ENCODE measurements at places on chromosomes 16 and 17.

DNA sequence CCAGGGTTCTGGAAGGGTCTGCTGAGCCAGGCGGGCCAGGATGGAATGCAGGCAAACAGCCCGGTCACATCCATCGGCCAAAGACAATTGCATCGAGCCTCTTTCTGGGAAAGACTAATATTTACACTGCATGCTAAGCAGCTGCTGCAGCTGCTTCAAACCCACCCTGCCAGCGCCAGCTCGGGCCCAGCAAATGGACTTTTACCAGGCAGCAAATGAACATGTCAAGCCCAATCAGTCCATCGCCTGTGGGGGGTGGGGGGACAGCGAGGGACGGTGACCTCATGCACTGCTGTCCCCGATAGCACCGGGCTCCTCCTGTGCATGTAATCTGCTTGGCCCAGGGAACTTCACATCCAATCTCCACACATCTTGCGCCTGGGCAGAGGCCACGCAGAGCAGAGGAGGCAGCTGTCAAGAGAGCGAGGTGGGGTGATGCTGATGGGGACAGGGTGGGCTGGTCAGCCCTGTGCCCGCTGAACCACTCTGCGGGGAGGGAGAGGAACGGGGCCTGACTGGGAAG, 39.4 kb upstream of the CDH5 start:
- DNase-seq: no peak

DNA sequence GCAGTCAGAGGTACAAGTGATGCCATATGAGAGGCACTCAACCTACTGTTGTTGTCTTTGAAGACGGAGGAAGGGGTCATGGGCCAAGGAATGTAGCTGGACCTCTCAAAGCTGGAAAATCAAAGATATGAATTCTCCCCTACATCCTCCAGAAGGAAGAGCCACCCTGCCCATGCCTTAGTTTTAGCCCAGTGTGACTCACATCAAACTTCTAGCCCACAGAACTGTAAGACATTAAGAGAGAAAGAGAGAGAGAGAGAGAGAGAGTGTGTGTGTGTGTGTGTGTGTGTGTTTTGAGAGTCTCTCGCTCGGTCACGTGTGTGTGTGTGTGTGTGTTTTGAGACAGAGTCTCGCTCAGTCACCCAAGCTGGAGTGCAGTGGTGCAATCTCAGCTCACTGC, 87.1 kb downstream of the STX8 start:
- no peak for DNase-seq

GRCh38 chr17:19549746-19550623, 16.3 kb downstream of the SLC47A1 start:
- DNase-seq: no peak

DNA sequence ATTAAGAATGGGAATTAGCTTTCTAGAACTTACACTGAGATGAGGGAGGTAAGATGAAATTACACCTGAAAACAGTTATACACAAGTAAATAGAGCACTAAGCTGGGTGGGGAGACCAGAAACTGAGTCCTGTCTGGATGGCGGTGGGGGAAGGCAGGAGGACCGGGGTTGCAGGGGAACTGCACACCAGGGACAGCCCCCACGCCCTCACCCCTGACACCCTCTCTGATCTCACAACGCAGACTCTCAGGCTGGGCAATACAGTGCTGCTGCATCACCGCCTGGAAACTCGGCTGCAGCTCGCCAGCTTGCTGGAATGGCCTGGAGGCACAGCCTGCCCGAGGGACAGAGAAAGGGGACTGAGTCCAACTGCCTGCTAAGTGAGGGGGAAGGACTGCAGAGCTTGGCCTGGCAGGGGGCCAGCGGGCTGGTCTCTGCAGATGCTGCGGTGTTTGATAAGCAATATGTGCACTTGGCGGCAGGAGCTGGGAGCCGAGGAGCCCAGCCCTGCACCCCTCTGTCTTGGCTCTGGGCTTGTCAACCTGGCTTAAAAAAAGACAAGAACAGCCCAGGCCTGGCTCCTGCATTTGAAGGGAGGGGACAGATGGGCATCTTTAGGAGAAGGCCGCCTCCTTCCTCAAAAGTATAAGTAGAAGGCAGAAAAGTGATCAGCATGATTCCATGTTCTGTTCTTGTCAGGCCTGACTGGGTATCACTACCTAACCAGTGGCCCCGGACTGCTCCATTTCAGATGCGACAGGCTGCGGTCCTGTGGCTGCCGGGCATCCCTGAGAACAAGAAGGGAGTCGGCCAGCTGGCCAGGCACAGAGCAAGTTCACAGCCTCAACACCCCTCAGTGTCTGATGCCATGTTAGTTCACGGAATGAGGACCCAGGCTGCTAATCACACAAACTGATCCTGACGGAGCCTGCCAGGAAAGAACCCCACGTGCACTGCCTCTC, 30.2 kb downstream of the SPHK1 start:
- no peak for DNase-seq

DNA sequence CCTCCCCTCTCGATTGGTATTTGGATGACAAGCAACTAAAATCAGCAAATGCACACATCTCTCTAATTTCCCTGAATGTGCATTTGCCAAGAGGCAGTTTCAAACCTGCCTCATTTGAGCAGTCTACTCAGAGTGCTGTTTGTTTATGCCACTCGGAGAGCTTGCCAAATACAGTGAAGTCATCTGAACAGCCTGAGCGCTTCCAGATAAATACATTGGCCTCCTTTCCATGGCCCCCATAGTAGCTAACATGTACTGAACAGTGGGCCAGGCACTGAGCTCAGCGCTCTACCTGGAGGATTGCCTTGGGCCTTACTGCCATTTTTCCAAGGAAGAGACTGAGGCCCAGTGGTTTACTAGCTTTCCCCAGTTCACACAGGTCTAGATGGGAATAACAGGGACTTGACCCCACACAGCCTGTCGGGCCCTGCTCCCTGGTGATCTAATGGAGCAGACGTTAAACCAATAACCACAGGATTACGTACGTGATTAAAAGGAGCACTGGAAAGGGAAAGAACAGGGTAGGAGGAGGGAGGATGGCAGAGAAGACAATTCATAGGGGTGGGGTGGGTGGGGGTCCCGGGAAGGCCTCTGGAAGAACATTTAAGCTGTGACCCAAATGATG, 18.7 kb upstream of the ANKRD40CL start:
- DNase-seq: no peak

DNA sequence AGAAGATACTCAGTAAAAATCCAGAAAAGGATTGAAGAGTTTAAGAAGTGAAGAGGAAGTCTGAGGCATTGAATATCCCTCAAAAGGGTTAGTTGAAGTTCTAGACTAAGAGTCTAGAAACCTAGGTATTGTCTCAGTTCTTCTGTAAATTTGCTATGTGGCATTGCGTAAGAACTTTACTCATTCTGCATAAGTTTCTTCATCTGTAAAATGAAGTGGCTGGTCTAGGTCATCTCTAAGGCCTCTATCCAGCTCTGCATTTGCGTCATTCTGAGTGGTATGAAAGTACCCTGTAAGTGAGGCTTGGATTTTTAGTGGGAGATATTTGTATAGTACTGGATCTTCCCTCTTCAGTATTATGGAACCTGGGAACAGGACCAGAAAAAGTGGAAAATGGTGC, 130.2 kb downstream of the MYO1D start:
- DNase-seq: no peak

- DNase-seq: no peak
Measured at GRCh38 chr16:89149386-89149785, 22.2 kb upstream of the CDH15 start.

DNA sequence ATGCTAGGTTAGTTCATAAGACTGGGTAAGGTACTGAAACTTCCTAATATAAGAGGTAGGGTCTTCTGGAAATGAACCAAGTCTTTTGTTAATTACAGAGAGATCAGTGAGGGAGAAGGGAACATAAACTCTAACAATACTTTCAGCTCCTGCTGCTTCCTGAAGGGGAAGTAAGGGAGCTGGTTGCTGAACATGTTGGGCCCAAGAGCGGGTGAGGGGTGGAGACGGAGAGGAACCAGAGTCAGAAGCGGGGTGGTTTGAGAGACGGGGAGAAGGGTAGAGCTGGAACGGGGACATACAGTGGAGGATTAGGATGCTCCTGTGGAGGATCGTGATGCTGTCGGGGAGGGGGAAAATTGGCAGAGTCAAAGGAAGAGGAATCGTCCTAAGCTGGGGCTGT, 11.5 kb upstream of the ZNF747 start:
- DNase-seq: no peak
